Neural progenitor cell (in vitro differentiated cells): ENCODE measurements at places on chromosomes 3 and 15. TPM values are rescaled to one million over a fixed set of nuclear protein-coding genes. Genes with fewer than 3 reads are reported as not detected.

RFTN1 gene
- 0.37 and 0.92 TPM in 2 replicates for total RNA-seq

GRCh38 chr15:88835646-88836045 is 32.4 kb downstream of the ACAN start:
- no peaks in the 10 kb centered on the region for H3K36me3 ChIP-seq
- DNase-seq: no peak
- H3K4me3 ChIP-seq: no peak overlapping the region
- no peak overlapping the region for H3K27ac ChIP-seq
- no peaks in the 10 kb centered on the region for H3K4me1 ChIP-seq
- H3K27me3 ChIP-seq: no peaks in the 10 kb centered on the region

GRCh38 chr3:55453886-55454496 is 33.1 kb downstream of the WNT5A start:
- DNase-seq: no peak
- H3K36me3 ChIP-seq: no peaks in the 10 kb centered on the region
- no peak overlapping the region for H3K4me3 ChIP-seq
- peaks cover 4% of the 10 kb centered on the region for H3K4me1 ChIP-seq
- no peak overlapping the region for H3K27ac ChIP-seq

MST1R gene
- total RNA-seq: 0.32 and 1.8 TPM in 2 replicates

LRRC2 gene
- not detected in 2 replicates for total RNA-seq

- no peak for DNase-seq
- no peak overlapping the region for H3K27ac ChIP-seq
- H3K27me3 ChIP-seq: no peaks in the 10 kb centered on the region
- H3K4me1 ChIP-seq: peaks cover 5% of the 10 kb centered on the region
These were observed 25.6 kb downstream of the CPNE4 start for GRCh38 chr3:132009241-132009640.

DNA sequence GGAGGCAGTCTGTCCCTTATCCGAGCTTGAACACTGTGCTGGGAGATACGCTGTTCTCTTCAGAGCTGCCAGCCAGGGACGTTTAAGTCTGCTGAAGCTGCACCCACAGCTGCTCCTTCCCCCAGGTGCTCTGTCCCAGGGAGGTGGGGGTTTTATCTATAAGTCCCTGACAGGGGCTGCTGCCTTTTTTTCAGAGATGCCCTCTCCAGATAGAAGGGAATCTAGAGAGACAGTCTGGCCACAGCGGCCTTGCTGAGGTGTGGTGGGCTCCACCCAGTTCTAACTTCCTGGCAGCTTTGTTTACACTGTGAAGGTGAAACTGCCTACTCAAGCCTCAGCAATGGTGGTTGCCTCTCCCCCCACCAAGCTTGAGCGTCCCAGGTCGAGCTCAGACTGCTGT is 319.9 kb upstream of the GRM7 start:
- peaks cover 10% of the 10 kb centered on the region for H3K4me1 ChIP-seq
- no peak overlapping the region for H3K27ac ChIP-seq
- no peak overlapping the region for H3K4me3 ChIP-seq

NAALADL2 gene
- 7.3 and 11.5 TPM in 2 replicates for total RNA-seq

GOLGA6L7 gene
- not detected in 2 replicates for total RNA-seq

SNRPN gene
- total RNA-seq: 442 and 448 TPM in 2 replicates

GRCh38 chr3:107345822-107346405 is 31.3 kb upstream of the CCDC54 start:
- no peaks in the 10 kb centered on the region for H3K27me3 ChIP-seq
- no peak overlapping the region for H3K27ac ChIP-seq
- DNase-seq: peak; percentile 12
- H3K4me3 ChIP-seq: no peak overlapping the region

DNA sequence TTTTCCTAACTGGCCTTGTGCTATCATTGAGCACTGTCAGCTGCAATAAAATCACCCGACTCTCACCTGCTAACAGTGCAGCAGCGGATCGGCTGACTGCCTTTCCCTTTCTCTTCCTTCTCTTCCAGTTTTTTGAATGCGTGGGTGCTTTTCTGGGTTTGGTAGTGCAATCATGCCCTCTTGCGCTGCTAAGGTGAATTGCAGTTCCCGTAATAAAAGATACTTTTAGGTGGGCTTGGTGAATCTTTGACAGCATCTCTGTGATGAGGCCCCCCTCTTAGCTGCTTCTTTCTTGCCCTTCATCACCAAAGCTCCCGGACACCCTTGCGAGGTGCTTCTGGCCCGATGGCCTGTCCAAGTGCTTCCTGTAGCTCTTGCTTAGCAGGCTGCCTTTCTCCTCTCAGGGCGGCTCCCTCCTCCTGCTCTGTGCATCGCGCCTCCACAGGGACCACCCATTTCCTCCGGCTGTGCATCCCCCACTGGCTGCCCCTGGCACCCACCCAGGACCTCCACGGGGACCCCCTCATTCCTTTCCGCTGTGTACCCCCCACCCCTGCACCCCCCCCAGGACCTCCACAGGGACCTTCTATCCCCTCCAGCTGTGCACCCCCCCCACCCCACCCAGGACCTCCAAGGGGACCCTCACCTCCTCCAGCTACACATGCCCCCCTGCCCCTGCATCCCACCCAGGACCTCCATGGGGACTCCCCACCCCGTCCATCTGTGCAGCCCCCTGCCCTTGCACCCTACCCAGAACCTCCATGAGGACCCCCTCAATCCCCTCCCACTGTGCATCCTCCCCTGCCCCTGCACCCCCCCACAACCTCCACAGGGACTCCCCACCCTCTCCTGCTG is 50.8 kb upstream of the RPL32 start:
- H3K4me3 ChIP-seq: no peak overlapping the region
- peak; percentile 82 for DNase-seq
- peaks cover 1% of the 10 kb centered on the region for H3K4me1 ChIP-seq
- no peak overlapping the region for H3K27ac ChIP-seq
- H3K36me3 ChIP-seq: no peaks in the 10 kb centered on the region
- H3K27me3 ChIP-seq: peaks cover 36% of the 10 kb centered on the region

PIF1 gene
- 50.8 and 111 TPM in 2 replicates for total RNA-seq

DNA sequence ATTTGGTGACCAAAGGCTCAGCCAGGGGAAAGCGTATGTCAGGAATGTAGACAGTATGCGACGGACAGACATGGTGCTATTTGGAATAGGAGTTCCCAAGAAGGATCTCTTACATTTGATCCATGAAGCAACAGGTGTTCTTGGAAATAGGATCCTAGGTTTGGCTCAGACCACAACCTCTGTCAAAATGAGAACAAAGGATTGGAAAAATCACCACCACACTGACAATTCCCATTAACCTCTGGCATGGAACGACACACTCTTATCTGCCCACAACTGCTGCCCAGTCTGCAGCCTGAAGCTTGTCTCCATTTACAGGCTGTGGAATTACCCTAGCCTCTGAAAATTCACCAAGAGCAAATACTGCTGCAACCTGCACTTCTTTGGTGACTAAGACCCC is 33.6 kb upstream of the LRRN1 start:
- no peak overlapping the region for H3K27ac ChIP-seq
- DNase-seq: no peak
- no peaks in the 10 kb centered on the region for H3K36me3 ChIP-seq
- H3K27me3 ChIP-seq: no peaks in the 10 kb centered on the region
- H3K4me1 ChIP-seq: peaks cover 6% of the 10 kb centered on the region

GRCh38 chr3:32302601-32303398 is 64.3 kb downstream of the CMTM8 start:
- no peaks in the 10 kb centered on the region for H3K27me3 ChIP-seq
- no peaks in the 10 kb centered on the region for H3K36me3 ChIP-seq
- no peak overlapping the region for H3K4me3 ChIP-seq
- peak overlapping the region; percentile 4 for H3K27ac ChIP-seq

- no peak for DNase-seq
- no peak overlapping the region for H3K4me3 ChIP-seq
- H3K4me1 ChIP-seq: peaks cover 8% of the 10 kb centered on the region
- H3K36me3 ChIP-seq: no peaks in the 10 kb centered on the region
These were observed 40.7 kb downstream of the KLF15 start for GRCh38 chr3:126316501-126316939.

DNA sequence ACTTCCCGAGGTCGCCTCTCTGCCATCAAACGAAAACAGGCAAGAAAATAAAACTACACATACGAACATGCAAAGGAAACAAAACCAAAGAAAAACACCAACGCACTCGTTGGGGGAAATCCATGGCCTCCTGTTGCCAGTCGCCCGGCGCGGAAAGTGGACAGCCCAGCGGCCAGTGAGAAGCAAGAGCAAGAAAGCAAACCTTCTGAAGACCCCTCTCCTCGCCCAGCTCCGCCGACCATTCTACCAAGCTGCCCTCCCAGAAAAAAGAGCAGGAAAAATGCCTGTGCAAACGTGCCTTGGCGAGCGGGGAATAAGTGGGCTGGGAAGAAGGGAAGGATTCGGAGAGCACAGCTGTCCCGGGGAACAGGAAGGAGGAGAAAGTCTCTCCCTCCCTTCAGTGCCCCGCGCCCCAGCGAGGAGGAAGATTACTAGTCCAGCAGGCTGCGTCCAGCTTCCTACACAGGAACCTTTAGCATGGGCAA is 802 bp upstream of the NECTIN3 start:
- H3K36me3 ChIP-seq: no peaks in the 10 kb centered on the region
- H3K27ac ChIP-seq: peak overlapping the region; percentile 88
- H3K27me3 ChIP-seq: no peaks in the 10 kb centered on the region
- peaks cover 43% of the 10 kb centered on the region for H3K4me1 ChIP-seq

DNA sequence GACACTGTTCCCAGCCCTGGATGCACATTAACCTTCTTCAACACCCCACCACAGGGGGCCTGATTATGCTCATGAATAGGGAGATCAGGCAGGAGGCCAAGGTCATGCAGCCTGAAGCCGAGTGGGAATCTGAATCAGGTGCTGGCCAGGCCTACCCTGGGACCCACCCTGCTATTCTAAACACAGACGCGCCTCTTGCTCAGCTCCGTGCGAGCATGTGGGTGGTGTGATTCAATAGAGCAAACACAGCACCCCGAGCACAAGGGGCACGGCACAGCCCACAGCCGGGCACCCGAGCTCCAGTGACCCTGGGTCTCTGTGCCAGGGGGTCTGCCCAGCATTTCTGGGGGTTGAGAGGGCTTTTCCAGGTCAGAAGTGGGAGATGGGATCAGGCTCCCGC is 24.6 kb upstream of the GRIP2 start:
- no peaks in the 10 kb centered on the region for H3K36me3 ChIP-seq
- no peak overlapping the region for H3K4me3 ChIP-seq
- H3K27me3 ChIP-seq: no peaks in the 10 kb centered on the region
- peaks cover 7% of the 10 kb centered on the region for H3K4me1 ChIP-seq
- no peak for DNase-seq

PTH1R gene
- 0.43 TPM in 1 of 2 replicates, not detected in the other for total RNA-seq

DNA sequence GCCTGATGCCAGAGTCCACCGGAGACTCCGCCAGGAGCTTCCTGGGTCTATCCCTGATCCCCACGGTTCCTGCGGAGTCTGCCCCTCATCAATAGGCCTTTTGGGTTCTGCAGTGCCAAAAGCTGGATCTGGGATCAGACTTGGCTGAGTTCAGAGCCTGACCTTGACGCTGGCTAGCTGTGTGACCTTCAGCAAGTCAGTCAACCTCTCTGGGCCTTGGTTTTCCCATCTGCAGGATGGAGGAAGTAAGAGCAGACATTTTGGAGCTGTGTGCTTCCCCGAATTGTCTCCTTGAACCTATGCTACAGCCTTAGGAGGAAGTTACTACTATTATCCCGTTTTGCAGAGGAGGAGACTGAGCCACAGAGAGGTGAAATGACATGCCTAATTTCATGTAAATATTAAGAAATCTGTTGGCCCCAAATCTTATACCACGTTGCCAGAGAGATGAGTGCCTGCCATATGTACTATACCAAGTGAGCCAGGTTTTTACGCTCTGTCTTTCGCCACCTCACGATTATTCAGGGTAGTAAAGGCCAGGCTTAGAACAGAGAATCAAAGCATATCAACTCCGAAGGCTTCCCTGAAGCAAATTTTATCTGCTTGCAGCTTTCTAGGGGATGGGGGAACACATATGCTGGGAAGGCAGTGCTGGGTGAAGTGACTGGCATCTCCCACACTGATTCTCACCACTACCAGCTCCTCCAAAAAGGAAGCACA is 112.5 kb downstream of the SRGAP3 start:
- no peak overlapping the region for H3K27ac ChIP-seq
- DNase-seq: no peak
- H3K36me3 ChIP-seq: no peaks in the 10 kb centered on the region
- H3K4me3 ChIP-seq: no peak overlapping the region
- H3K27me3 ChIP-seq: peaks cover 12% of the 10 kb centered on the region

DNA sequence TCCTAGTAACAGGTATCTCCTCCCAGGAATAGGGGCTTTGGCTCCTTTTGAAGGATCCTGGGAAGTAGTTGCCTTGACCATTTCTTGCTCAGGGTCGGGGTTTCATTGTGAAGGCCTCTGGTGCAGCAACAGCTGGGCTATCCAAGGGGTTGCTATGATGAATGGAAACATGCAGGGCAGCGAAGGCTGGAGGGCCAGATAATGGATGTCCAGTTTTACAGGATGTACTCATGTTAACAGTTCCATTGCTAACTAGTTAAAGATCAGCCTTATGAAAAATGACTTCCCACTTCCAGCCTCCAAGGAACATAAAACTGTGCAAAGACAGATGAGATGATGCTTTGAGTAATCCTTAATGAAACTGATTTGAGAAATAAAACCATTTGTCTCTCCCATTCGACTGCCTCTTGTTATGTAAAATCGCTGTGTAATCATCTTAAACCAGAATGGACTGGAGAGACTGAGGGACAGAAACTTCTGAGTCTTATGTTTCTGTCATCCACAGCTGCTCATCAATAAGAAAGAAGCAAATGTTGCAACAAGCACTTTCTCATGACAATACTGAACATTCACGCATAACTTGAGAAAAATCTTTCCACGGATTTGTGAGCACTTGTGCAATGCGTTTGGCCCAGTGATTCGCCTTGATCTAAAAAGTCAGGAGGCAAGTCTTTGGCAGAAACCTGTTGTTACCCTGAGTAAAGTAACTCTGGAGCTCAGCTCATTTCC is 473.5 kb upstream of the RGMA start:
- H3K4me3 ChIP-seq: no peak overlapping the region
- DNase-seq: no peak
- peaks cover 23% of the 10 kb centered on the region for H3K4me1 ChIP-seq
- no peaks in the 10 kb centered on the region for H3K36me3 ChIP-seq
- no peak overlapping the region for H3K27ac ChIP-seq

CADPS gene
- total RNA-seq: 11.7 and 17.3 TPM in 2 replicates
